ENCODE measurements at places on chromosomes 1 and 21.
A peak's percentile ranks its signal among the peaks of the same experiment; 100 is the strongest.

GRCh38 chr1:170548497-170548896, 16.5 kb downstream of the GORAB start:
- no peak for DNase-seq

GRCh38 chr21:45026066-45026745, 48.2 kb upstream of the ADARB1 start:
- DNase-seq: no peak

- DNase-seq: no peak
These were observed 1.6 kb downstream of the SLC25A34 start for GRCh38 chr1:15737324-15738319.

GRCh38 chr1:234934611-234935033, 194.0 kb downstream of the TOMM20 start:
- DNase-seq: no peak

DNA sequence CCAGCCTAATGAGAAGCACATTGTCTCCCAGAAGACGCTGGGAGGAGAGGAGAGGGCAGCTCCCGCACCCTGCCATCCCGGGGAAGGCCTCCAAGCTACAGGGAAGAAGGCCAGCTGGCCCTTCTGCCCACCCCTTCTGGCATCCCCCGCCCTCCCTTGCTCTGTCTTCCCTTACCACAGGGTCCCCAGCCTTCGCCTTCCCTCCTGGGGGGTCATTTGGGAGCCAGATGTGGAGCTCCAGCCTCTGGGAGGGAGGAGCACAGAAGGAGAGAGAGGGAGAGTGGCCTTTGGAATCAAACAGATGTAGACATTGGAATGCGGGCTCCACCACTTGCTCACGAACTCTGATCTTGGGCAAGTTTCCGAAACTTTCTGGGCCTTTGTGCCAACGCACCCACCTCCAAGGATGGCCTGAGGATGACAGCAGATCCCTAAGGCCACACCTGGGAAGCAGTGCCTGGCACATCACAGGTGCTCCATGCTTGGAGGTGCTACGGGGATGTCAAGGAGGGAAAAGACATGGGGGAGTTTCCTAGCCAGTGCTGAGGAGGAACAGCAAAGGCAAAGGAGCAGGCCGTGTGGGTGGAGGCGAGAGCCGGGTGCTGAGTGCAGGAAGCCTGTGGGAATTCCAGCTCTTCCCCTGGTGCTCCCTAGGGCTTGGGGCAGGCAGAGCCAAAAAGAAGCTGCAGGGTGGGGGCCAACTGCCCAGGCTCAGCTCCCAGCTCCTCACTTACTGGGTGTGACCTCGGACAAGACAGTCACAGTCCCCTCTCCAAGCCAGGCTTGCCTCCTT, 23.1 kb upstream of the RSPO1 start:
- no peak for DNase-seq

DNA sequence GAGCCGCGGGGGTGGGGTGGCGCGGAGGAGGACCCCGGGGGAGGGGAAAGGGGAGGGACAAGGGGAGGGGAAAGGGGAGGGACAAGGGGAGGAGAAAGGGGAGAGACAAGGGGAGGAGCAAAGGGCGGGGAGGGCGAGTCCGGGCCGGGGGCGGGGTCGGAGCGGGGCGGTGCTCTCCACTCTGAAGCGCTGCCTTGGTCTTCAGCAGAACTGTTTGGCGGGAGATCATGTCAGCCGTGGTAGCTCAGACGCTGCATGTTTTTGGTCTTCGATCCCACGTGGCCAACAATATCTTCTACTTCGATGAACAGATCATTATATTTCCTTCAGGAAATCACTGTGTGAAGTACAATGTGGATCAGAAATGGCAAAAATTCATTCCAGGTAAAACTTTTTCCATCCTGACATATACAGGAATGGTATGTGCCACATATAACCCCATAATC, 420 bp downstream of the CFAP57 start:
- DNase-seq: peak; percentile 42
